ENCODE measurements at places on chromosomes 11 and 22.

- DNase-seq = no peak
Observed at GRCh38 chr22:30253205-30253852, 6.8 kb upstream of the LIF start.

- DNase-seq = no peak
Observed at GRCh38 chr22:42881982-42882656, 25.0 kb upstream of the ARFGAP3 start.

- no peak for DNase-seq
Observed at GRCh38 chr11:64713016-64713707, 9.8 kb downstream of the NRXN2 start.

GRCh38 chr11:22703040-22703439 lies 36.6 kb downstream of the GAS2 start:
- DNase-seq = peak; percentile 5

DNA sequence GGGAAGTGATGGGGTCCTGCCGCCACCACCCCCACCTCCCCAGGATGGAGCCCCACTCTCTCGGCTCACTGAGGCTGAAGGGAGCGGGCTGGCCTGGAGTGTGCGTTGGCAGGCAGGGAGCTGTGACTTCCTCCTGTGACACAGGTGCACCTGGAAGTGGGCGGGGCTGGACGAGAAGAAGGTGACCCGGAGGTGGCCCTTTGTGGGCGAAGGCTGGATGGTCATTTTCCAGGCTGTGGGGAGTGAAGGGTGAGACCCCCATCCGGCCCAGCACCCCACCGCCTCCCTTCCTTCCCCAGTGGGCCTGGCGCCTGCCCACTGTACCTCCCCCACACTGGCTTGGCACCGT lies 15.3 kb downstream of the IL17REL start:
- no peak for DNase-seq

DNA sequence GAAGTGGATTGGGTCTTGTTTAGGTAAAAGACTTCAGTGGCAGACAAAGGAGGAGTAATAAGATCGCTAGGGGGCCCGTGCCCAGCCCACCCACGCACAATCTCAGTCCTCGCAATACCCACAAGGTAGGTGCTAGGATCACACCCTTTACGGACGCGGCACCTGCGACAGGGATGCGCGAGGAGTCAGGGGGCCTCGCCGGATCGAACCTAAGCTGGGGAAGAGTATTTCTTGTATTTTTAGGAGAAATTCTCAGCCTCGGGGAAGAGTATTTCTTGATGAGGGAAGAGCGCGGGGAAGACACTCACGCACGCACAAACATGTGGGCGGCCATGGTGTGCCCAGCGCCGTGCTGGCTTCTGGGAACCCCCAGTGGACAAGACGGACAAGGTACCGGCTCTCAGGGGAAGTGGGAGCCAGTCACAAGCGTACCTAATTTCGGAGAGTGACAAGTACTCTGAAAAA lies 745 bp upstream of the FAM118A start:
- no peak for DNase-seq
